ENCODE measurements at places on chromosomes 5 and 9. TPM values are rescaled to one million over a fixed set of nuclear protein-coding genes. Genes with fewer than 3 reads are reported as not detected.

- DNase-seq, result no peak
Measured at GRCh38 chr5:6029811-6030271, 348.5 kb downstream of the MED10 start.

DNA sequence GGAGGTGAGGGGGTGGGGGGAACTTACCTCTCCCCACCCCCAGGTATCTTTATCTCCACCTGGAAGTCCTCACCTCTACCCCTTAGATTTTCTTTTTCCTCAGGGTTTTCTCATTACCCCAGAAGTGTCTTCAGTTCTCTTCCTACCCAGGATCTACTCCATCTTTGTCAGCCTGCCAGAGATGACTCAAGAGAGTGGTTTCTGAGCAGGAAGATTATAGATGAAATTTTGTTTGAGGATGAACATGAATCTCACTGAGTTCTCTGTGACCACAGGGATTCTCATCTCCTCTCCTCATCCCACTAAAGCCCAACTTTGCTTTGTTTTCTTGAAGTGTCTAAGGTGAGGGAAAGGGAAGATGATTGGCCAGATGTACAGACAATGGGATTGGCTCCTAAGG, 5.2 kb upstream of the HINT2 start:
- no peak for DNase-seq

Gene ELOVL7
- 0.29 TPM for total RNA-seq

DNA sequence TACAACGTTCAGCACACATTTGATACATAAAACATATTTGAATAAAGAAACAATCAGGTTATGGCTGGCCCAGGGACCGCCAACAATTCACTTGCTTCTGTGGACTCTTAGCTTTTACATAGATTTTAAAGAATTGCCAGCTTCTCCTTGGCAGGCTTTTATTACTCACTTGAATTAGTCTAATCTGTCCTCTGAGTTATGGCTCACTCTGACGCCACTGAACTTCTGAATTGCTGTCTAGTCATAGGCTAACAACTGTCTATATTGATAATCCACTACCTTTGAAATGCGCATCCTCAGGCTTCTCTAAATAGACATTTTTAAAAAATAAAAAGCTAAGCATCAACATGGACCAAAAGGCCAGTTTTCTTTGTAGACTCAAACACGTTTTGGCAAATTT, 317.4 kb upstream of the SGCD start:
- no peak for DNase-seq

DNA sequence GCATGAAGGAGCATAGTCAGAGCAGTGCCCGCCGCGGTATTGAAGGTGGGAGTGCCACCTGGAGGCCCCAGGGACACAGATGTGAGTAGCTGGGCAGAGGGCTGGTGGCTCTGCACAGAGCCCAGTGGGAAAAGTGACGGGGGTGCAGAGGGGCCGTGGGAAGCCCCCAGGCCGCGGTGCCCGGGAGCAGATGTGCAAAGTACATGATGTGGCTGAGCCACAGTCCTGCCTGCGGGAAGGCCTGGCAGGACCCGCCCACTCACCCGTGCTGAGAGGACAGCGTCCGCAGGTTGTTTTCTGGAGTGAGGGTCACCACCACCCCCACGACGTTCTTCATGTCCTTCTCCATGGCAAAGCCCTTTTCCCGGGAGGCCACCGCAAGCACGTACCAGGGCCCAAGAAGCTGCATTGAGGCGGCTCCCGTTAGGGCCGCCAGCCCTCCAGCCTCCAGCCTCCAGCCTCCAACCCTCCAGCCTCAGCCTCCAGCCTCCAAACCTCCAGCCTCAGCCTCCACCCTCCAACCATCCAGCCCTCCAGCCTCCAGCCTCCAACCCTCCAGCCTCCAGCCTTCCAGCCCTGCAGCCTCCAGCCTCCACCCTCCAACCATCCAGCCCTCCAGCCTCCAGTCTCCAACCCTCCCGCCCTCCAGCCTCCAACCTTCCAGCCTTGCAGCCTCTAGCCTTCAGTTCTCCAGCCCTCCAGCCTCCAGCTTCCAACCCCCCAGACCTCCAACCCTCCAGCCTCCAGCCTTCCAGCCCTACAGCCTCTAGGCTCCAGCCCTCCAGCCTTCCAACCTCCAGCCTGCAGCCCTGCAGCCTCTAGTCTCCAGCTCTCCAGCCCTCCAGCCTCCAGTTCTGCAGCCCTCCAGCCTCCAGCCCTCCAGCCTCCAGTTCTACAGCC, 914 bp downstream of the LCN6 start:
- peak; percentile 33 for DNase-seq

Gene PCDHGC4
- 2.3 TPM for total RNA-seq

- no peak for DNase-seq
Measured at GRCh38 chr9:128877852-128878251, 3.9 kb downstream of the KYAT1 start.

DNA sequence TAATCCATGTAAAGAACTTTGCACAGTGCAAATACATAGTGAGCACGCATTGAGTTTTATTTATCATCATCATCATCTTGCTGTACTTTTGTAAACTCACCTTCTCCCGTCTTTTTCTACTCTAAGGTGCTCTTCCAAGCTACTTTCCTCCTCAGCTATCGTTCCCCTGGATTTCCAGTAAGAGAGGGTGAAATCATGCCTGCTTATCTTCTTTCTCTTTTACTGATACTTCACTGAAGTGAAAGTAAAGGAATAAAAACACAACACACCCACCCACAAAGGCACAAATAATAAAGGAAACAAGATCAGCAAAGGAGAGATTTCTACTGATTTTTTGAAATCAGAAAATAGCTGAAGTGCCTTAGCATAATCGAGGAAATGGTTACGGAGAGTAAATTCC, 509.9 kb downstream of the RAB3C start:
- DNase-seq, result no peak

GRCh38 chr9:99197124-99197630, 24.6 kb downstream of the ALG2 start:
- no peak for DNase-seq

GRCh38 chr5:60339691-60340201, 360.2 kb downstream of the DEPDC1B start:
- DNase-seq, result no peak

Gene ENTPD8
- total RNA-seq, result not detected

- DNase-seq, result no peak
Measured at GRCh38 chr5:138963763-138964371, 88.7 kb upstream of the LRRTM2 start.

DNA sequence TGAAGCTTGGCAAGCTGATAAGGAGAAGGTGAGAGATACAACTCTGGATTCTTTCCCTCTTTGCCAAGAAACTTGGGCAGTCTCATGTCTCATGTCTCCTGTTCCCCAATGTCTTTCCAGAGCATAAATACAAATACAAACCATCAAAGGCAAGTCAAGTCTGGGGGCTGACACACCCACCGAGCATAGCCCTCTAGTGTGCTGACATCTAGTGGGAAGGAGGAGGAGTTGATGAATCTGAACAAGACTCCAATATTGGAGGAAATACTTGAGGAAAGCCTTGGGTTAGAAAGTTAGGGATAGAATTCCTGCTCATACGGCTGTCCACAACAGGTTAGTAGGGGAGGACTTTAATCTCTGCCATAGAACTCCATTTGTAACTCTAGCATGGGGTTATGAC, 8.6 kb downstream of the MLANA start:
- no peak for DNase-seq

DNA sequence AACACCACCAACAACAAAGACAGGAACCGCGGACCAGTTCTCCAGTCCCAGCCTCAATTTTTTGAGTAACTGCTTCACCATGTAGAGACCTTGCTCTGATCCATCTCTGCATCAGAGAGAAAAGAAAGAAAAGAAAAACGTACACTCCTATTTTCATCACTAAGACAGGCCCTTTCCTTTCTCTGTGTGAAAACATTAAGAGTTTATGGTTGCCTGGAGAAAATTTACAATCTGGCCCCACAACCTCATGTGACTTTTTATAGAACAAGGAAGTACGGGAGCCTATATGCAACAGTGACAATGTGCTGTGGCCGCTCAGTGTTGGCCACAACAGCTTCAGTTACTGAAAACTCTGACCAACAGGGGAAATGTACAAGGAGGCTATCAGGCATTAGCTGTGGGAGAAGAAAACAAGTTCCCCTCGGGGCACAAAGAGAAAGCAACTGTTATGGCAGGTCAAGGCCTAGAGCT, 272.9 kb upstream of the PTGER4 start:
- no peak for DNase-seq

Gene SLC6A19
- total RNA-seq, result not detected

DNA sequence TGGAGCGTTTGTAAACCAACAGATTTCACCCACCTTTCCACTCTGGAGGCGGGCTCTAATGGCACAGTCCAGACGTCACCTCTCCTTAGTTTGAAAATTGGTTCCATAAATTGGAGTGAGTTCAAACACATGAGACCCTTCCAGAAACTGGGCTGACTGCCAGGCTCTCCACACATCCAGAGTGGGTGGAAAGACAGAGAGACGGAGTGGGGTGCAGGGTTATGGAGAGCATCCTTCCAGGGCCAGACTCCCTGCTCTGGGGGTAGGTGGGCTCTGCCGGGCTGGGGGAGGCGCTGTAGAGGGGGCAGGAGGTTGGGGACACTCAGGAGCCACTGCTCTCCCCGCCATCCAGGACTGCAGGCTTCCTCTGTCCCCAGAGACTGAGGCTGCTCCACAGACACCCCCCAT, 104.7 kb upstream of the PHYKPL start:
- no peak for DNase-seq

DNA sequence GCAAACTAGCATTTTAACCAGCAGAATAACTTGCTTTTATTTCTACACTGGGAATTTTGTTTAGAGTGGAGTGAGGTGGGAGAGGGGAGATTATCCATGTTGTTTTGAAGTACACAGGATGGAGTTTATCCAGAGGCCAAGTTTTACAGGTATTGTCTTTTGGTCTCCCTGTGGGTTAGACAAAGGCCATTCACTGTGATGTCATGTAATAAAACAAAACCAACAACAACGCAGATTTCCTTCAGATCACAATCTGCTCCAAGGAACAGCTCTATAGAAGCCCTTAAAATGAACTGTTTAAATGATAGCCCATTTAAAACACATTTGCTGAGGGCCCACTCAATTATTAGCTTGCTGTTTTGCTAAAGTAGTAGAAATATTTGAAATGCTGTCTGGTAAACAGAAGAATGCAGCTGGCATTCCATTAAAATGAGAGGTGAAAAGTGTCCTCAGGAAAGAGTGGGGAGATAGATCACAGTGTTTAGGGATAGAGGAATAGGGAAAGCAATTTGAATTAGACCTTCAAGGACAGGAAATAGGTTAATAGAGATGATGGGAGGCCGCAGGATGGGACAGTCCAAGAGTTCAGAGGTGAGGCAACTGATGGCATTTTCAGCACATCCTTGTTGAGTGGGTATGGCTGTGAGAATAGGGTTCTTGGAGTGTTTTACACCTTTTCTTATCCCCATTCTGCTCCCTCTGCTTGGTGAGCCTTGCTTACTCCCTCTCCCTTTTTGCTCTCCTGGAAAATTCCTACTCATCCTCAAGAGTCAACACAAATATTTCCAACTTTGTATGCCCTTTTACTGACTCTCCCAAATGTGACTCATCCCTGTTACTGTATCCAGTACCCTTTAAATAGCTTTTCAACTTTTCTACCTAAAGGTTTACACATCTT, 140.1 kb upstream of the NR3C1 start:
- no peak for DNase-seq

Gene SLC34A1
- total RNA-seq, result not detected

GRCh38 chr9:34272101-34272541, 56.9 kb downstream of the KIF24 start:
- DNase-seq, result no peak

DNA sequence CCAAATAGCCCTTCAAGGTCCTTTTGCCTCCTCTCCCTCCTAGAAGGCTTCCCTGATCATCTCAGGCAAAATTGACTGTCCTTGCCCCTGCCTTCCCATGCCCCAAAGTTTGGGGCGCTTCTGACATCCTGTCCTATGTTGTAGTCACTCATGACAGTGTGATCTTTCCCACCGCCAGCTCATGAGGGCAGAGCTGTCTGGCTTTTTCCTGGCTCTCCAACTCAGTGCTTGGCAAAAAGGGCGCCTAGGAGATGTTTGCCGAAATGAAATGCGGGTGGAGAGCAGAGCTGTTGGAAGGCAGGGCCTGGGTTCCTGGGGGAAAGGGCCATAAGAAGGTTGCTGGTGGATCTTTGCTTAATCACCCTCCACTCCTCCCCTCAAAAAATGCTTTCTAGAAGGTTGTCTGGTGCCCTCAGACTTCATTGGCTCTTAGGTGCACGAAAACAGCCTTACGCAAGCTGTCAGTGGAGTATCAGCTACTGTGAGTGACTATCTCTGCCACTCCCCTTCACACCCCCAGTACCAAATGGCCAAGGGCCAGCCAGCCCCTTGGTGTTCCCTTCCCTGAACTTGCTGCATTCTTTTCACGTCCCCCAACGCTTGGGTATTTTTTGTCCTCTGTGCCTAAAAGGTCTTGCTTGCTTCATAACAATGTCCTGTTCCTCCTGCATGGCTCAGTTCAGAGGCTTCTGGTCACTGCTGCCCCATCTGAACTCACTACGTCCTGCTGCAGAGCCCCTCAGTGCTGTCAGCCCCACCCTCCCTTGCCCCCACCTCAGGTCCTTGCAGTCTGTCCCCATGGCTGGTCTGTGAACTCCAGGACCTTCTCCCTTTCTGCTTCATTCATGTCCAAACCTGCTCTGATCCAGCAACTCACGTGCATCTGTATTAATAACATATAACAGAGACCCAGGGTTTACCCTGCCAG, 2.6 kb upstream of the SLC25A51 start:
- DNase-seq, result no peak

- no peak for DNase-seq
Measured at GRCh38 chr9:89465001-89465451, 32.9 kb downstream of the SEMA4D start.

Gene SAPCD2
- total RNA-seq, result 0.14 TPM

Gene SLC25A2
- total RNA-seq, result not detected

Gene PCDHA7
- total RNA-seq, result not detected

- DNase-seq, result peak; percentile 29
Measured at GRCh38 chr5:28084069-28084468, 1045.7 kb upstream of the CDH9 start.

GRCh38 chr5:135402031-135402430, 3.0 kb upstream of the MACROH2A1 start:
- no peak for DNase-seq

Gene KCNV2
- not detected for total RNA-seq

Measured in right cardiac atrium (tissue), 5 donors.